Stimulated activated CD8-positive, alpha-beta memory T cell treated with anti-CD3 and anti-CD28 coated beads, Interleukin-4, amount 100 ng/mL, for 1 hour (primary cell): ENCODE measurements at places on chromosomes 12 and 14.

GRCh38 chr12:38788106-38788505 is 117.3 kb downstream of the CPNE8 start:
- DNase-seq: no peak

DNA sequence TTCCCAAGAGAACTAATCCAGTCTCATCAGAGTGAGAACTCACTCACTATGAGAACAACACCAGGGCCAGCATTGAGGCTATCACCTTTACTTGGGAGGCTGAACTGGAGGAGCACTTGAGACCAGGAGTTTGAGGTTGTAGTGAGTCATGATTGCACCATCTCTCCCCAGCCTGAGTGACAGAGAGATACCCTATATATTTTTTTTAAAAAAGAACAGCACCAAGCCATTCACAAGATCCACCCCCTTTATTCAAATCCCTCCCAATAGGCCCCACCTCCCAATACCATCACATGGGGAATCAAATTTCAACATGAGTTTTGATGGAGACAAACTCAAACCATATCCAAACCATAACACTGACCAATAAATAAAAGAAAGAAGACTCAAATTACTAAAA is 3.7 kb upstream of the TMX1 start:
- no peak for DNase-seq

DNA sequence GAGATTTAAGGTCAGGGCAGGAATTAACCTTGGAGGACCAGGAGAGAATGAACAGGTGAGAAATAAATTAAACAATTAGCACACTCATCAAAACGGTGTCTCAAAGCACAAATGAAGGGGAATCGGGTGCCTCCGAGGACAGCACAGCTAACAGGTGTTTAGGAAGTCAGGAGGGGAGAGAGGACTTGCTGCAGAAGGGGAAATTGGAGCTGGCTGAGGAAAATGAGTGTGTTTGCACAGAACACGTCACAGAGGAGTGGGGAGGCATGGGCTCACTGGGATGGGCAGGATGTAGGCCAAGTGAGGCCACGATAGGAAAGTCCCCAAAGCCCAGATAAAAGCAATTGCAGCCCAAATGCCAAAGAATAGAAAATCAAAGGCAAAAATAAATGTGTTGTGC is 121.7 kb downstream of the ZNF664 start:
- no peak for DNase-seq

GRCh38 chr14:71410578-71411284 is 503.5 kb downstream of the PCNX1 start:
- DNase-seq: no peak

DNA sequence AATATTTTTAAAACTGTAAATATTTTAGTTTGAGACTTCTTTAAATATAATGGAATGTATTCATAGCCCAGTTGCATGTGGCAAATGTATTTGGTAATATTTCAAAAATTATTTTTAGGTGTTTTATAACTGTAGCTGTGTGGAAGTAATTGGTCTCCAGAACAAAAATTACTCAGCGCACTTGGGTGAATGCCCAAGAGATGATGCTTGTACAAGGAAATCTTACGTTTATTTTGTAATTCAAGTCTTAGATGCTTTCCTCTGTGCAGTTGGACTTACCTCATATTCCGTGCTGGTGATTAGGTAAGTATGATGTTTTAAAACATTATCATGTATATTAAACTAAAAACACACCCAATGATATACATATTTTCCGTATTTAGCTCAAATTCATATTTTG is 76.7 kb upstream of the SLCO1B1 start:
- DNase-seq: no peak
